DMS53 (cell line): ENCODE measurements at places on chromosomes 1 and 21.

- DNase-seq: no peak
Measured at GRCh38 chr21:42214081-42214750, 4.7 kb upstream of the ABCG1 start.

- no peak for DNase-seq
Measured at GRCh38 chr1:150778409-150778808, 12.8 kb upstream of the CTSS start.

DNA sequence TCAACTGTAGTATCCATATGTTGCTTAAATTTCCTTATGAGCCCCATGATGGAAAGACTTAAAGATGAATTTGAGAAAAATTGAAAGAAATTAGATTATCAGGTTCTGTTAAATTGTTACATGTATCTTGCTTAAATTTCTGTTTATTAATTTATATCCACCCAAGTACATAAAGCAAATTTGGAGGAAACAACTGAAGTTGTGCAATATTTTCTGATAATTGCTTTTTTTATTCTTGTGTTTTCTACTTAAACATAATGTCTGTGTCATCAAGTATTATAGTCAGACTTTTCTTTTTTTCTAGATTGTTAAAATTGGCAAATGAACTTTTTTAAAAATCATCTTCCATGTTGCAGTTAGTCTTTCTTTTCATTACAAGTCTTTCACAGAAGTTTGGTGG lies 36.8 kb downstream of the RNF11 start:
- DNase-seq: no peak

- no peak for DNase-seq
Measured at GRCh38 chr1:200527670-200528069, 92.9 kb downstream of the KIF14 start.

GRCh38 chr1:164629971-164630370 lies 71.0 kb downstream of the PBX1 start:
- DNase-seq: no peak

DNA sequence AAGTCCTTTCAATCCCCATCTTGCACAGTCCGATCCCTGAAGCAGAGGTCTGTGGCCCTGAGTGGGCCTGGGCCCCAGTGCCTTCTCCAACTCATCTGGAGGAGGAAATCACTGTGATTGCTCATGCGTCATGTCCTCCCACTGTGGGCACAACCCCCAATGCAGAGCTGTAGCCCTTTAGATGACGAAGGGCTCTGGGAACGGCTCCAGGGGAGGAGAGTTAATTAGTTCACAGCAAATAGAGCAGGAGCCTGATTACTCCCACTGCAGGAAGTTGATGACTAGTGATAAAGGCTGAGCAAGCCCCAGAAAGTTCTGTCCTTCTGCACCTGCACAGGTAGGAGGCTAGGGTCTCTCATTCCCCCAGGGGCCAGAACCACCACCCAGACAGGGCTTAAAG lies 111.5 kb downstream of the CCDC185 start:
- no peak for DNase-seq

DNA sequence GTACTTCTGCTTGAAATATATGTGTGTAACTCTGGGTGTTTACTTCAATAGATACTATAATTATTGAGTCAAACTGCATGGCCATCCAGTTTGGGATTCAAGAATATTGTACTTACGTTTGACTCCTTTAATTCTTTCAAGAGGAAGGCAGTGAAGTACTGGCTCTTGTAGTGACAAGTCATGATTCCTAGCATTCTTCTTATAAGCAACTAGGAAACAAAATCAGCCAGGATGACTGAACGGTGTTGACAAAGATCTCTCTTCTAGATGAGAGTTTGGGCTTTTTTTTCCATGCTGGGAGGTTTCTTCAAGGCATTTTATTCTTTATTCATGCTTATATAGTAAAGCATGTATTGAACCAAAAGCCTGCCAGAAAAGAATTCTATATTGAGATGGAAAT lies 58.3 kb downstream of the CLEC20A start:
- DNase-seq: no peak

DNA sequence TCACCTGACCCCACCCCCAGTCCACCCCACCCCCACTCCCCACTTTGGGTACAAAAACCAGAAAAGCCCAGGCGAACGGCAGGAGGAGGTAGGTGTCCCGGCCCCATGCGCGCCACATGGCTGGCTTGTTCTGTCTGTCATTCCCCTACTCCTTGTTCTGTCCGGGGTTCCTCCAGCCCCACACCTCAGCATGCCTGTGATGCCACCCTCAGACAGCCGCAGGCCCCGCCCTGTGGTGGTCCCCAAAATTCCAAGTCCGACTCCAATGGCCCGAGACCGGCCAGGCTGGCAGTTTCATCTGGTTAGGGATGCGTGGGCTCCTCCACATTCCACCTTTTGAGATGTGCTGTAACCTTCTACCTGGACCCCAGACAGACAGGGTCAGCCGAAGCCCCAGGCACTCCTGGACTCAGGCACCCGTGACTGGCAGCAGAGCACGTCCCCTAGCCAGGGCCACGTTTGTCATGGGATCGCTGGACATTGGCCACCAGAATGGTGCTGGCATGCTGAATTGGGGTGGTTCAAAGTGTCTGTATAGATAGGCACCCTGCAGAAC lies 94.4 kb downstream of the WDR4 start:
- DNase-seq: no peak

DNA sequence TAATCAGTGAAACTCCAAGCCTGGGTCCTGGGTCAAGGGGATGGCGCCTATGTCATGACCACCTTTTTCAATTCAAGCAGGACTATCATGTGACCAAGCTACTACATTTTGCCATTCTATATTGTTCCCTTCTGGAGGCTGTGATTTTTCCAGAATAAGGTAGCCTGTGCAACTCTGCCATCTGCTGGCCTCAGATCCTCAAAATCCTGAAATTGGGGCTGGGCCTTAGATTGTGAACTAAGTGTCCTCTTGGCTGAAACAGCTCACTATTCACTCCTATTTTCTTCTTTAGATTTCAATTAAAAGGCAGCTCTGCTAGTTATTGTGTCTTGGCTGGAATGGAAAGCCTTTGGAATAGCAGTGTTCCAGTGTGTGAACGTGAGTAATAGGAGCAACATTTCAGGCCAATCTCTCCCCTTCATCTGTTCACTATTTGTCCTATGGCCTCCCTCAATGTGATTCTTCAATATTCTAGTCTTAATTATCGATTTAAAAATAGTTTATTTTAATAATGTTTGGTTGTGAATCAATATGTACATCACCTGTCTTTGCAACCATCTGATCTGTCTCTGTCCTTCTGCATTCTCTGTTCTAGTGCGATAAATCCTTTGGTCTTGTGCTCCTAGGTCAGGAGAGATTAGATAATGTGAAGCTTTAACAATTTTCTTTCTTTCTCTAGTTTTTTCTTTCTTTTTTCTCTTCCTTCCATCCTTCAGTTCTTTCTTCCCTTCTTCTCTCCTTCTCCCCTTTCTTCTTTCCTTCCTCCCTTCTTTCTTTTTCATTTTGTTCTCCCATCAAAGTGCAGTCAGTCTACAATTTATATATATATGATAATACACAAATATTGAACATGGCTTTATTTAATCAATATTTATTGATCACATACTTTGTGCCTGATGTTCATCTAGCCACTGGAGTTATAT lies 69.8 kb downstream of the CR1 start:
- peak; percentile 62 for DNase-seq

DNA sequence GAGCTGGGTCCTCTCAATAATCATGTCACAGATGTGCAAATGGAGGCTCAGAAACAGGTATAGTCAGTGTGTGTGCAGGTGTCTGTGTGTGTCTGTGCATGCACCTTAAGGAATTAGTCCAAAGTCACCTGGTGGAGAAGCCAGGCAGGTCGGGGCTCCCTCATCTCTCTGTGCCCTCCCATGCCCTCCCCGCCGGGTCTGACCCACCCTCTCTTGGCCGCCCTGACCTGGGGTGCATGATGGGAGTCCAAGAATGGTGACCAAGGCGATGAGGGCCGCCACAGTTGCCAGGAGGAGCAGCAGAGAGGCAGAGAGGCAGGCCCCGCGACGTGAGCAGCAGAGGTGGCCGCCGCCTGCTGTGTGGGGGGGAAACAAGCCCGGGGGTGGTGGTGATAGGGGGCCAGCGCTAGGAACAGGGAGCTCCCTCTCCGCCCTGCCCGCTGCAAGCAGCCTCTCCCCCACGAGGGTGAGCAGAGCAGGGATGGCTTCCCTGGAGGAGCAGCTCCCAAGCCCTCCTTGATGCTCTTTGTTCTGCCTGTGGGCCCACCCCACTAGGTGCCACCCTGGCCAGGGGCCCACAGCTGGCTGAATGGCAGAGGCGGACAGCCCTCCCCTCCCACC lies 3.9 kb downstream of the LDLRAD1 start:
- no peak for DNase-seq

GRCh38 chr1:177229781-177230180 lies 59.0 kb downstream of the BRINP2 start:
- no peak for DNase-seq

GRCh38 chr1:223364685-223365382 lies 858 bp upstream of the SUSD4 start:
- DNase-seq: peak; percentile 57
